ENCODE measurements at places on chromosomes 6 and 20.

- DNase-seq: no peak
These were observed 18.9 kb upstream of the GTF3C6 start for GRCh38 chr6:110939429-110940200.

GRCh38 chr6:36717871-36718540 is 20.4 kb downstream of the RAB44 start:
- no peak for DNase-seq

GRCh38 chr6:5785249-5785648 is 221.5 kb downstream of the NRN1 start:
- no peak for DNase-seq

DNA sequence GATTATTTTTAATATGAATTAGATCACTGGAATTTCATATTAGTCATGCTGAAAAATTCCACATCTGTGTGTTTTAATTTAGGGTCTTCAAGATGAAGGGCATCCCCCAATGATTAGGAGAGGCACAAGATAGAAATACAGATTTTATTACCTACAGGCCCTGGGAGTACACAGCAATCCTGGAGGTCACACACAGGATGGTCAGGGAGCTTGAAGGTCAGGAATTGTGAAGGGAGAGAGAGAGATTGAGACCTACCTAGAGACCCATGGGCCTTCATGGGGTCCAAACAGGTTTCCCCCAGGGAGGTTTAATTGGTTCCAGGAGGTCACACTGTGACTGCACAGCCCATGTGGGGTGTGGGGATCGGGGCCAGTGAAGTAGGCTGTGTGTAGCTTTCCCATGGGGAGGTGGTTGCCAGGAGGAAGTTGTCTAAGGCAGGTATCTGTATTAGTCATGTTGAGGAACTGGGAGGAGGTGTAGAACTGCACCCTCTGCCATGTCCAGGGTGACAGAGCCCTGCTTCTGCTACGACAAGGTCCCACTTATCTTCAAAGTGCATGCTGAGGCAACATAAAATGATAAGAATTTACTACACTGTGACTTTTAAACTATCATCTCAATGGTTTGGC is 18.3 kb downstream of the SNX9 start:
- no peak for DNase-seq

GRCh38 chr6:37309046-37309445 is 44.7 kb upstream of the RNF8 start:
- no peak for DNase-seq

DNA sequence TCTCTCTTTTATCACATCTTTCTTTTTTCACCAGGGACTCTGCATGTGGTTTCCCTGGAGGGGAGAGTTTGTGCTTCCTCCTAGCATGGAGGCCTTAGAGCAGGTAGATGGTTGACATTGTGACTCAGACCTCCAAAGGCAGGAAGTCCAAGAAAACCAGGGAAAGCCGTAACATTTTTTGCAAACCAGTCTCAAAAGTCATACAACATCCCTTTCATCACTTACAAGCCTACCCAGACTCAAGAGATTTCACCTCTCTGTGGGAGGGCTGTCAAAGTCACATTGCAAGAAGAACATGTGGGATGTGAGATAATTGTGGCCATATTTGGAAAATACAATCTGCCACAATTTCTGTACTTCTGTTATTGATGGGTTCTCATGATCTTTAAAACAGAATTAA is 46.2 kb downstream of the SNRNP48 start:
- DNase-seq: no peak

DNA sequence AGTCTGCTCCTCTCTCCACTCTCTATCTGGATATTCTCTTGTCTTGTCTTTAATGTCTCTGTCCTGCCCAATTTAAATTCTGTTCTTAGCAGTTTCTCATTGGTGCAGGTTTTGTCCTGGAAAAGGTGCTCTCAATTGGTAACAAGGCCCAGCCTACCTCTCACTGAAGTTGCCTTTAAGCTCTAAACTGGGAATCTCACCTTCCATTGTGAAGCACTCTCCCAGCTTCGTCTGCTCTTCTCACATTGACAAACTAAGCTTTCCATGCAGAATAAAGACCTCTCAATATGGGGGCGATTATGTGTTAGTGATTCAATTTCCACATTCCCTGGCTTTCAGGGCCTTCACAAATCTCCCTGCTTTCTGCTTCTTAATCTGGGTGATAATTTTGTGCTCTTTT is 1712.2 kb downstream of the GRIK2 start:
- DNase-seq: no peak

DNA sequence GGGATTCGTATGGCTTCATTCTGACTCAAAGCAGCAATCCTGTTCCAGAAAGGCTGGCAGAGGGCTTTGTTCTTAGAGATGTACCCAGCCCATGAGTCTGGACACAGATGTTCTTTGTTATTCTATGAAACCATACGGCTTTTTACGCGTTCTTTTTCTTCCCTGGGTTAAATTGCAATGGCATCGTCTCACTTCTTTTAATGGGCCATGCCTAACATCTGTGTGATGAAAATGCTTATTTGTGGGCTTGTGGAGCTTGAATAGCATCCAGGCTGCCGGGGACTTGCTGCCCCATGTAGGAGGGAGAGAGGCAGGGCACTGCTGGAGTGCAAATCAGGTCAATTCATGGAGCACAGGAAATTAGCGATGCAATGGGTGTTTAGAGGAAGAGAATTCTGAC is 19.4 kb downstream of the FAM50B start:
- DNase-seq: no peak

DNA sequence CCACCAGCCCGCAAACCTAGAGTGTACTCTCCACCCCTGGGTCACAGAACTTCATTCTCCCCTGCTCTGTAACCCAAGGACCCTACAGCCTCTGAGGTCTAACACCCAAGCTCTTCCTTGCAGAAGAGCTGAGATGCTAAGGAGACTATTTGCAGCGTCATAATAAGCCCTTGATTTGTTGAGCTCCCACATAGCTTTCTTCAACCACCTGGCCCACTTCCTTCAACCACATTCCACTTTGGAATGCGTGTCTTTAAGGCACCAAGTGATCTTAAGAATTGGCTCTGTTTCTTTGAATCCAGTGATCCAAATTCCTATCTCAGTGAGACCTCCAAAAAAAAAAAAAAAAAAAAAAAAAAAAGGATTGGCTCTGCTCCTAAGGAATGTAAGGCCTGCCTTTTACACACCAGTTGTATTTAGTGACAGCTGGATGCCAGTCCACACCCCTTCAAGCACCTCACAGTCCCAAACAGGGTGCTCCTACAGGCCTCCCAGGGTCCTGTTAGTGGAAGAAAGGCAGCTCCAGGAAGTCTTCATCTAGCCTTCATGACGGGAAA is 106.2 kb downstream of the UBE3D start:
- DNase-seq: no peak

DNA sequence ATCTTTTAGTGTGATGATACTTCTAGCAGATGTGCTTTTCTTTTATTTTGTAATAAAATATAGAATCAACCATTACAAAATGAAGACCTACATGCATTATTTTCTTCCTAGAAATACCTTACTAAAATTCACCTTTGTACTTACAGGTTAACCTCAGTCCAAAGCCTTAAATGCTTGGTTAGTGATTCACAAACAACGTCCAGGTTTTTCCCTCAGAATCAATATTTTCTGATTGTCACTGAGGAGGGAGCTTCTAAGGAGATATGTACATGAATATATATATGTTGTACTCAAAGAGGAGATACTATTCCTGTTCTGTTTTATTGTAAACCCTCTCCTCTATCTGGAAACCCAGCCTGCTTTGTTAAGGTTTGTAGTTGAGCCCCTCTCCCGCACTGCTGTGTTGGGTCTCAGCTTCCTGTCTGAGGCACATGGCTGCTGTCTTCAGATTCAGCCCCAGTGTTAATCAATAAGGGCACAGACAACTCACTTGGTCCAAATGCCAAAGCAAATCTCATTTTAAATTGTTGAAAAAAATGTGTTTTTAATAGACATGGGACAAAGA is 33.9 kb upstream of the HS3ST5 start:
- DNase-seq: no peak

DNA sequence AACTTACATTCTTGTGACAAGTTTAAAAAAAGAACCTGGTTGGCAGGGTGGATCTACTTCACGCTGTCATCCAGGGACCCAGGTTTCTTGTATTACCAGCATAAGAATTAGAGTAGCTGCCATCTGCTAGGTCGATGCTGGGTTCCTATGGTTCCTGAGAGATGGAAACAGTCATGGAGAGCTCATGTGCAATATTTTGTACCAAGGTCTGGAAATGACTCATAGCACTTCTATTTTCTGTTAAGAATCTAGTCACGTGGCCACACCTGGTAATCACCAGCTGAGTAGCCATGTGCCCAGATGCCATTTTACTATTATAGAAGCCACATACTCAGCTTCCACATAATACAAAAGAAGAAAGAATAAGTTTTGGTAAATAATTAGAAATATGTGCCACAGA is 171.3 kb downstream of the CD83 start:
- DNase-seq: no peak

DNA sequence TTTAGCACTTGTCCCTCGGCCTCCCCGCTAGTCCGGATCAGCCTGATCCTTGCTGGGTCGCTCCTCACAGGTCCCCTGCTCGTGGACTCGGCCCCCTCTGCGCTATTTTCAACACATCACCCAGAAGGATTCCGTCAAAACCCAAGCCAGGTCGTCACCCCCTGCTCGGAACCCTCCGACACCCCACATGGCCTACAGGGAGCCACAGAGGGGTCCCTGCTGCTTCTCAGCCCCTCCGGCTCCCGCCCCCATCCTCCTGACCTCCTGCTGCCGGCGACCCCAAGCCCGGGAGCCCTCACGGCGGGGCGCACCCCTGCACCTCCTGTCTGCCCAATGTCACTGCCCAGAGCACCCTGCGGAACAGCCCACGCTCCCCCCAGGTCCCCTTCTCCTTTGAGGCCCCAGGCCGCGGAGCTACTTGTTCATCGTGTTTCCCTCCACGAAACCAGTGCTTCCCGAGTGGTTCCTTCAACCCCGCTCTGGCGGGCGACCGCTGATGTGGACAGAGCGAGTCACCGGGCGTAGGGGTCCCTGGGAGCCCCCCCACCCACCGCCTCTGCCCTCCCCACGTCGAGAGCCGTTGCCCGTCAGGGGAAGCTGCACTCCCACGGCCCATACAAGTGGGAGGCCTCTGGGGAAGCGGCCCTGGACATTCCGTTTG is 638 bp upstream of the MYL9 start:
- no peak for DNase-seq

GRCh38 chr6:155578251-155578650 is 122.6 kb upstream of the NOX3 start:
- DNase-seq: no peak

DNA sequence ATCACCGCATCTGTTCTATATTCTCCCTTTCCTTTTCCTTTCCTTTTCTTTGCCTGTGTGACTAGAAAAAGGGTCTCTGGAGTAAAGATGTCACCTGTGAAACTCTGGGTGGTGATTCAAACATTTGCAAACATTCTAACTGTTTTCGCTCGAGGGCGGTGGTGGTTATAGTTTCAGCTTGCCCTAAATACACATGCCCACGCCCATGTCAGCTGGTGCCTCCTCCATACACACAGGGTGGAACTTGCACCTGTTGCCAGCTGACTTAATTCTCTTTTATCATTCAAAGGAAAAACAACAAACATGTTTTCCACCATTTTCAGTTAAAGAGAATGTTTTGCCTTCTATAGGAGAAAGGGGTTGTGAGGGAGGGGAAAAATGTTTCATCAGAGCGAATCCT is 381.9 kb upstream of the ARID1B start:
- DNase-seq: no peak

DNA sequence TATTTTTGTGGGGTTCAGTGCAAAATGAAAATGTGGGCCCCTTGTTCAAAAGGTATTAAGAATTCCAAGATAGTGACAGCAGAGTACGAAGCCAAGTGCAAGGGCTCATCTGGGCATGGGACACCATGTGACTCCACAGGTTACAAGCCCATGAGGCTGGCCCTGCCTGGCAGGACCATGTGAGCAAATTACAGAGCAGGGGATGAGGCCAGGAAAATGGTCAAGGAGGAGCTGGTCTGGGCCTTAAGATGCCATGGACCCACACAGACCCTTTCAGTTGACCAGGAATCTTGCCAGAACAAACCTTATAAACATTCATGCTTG is 86.9 kb downstream of the SNX5 start:
- no peak for DNase-seq

- no peak for DNase-seq
These were observed 326.7 kb downstream of the SYNE1 start for GRCh38 chr6:152310371-152310954.

DNA sequence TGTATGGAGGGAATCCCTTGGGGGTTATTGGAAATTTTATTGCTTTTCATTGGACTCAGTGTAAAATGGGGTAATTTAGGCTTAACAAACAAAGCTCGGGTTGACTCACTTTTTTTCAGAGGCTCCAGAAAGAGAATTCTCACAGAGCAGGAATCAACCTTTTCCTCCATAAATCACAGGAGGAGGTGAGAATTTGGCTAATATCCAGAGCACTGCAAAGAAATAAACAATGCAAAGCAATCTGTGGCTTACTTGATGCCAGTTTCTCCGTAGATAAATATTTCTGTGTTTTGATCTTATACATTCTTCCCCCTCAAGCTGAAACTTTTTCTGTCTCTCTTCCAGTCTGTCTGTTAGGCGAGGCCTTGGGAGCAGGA is 176.6 kb downstream of the TSHZ2 start:
- DNase-seq: no peak

- DNase-seq: no peak
These were observed 134.1 kb downstream of the MTHFD1L start for GRCh38 chr6:150999576-150999975.
